ENCODE measurements at places on chromosomes 6 and 20.

DNA sequence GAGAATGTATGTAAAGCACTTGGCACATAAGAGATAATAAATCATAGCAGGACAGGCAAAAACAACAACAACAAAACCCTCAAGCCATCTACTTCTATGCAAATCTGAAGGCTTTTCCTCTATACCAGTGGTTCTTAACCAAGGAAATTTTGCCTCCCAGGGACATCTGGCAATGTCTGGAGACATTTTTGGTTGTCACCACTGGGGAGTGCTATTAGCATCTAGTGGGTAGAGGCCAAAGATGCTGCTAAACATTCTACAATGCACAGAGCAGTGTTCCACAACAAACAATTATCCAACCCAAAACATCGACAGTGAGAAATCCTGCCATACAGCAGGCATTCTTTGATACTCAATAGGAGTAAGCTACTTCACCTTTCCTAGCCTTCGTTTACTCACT, 28.2 kb downstream of the NDRG3 start:
- DNase-seq = no peak

DNA sequence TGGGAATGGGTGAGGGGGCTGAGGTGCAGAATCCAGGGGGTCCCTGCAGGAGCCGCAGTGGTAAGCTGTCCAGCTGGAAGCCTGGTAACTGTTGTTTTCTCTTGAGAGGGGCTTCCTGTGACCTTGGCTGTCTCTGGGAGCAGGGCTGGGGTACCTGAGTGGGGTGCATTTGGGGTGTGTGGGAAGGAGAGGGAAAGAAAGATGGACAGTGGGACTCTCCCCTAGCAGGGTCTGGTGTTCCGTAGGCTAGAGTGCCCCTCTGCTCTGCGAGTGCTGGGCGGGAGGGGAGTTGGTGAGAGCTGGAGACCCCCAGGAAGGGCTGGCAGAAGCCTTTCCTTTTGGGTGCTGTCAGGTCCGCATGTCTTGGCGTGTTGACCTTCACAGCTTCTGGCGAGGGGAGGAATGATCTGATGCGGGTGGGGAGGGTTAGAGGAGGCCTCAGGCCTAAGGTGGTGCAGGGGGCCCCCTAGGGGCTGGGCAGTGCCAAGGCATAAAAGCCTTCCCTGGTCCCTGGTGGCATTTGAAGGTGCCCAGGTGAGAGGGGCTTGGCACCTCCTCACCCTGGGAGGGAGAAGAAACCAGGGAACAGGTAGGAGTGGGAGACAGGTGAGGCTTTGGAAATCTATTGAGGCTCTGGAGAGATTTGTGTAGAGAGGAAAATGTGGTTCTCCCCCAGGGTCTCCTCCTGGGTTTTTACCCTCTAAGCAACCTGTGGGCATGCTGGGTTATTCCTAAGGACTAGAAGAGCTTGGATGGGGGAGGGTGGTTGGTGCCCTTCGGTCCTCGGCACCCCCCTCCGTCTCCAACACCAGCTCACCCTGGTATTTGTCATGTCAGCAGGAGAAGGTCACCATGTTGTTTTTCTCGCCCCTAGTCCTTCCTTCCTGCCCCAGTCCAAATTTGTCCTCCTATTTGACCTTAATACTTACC, 3.3 kb downstream of the VEGFA start:
- peak; percentile 67 for DNase-seq

GRCh38 chr20:47411161-47411560, 54.7 kb upstream of the ZMYND8 start:
- no peak for DNase-seq

- no peak for DNase-seq
Observed at GRCh38 chr6:63897459-63897858, 261.9 kb downstream of the PHF3 start.

- no peak for DNase-seq
Observed at GRCh38 chr20:48897305-48898010, 24.1 kb upstream of the ARFGEF2 start.

DNA sequence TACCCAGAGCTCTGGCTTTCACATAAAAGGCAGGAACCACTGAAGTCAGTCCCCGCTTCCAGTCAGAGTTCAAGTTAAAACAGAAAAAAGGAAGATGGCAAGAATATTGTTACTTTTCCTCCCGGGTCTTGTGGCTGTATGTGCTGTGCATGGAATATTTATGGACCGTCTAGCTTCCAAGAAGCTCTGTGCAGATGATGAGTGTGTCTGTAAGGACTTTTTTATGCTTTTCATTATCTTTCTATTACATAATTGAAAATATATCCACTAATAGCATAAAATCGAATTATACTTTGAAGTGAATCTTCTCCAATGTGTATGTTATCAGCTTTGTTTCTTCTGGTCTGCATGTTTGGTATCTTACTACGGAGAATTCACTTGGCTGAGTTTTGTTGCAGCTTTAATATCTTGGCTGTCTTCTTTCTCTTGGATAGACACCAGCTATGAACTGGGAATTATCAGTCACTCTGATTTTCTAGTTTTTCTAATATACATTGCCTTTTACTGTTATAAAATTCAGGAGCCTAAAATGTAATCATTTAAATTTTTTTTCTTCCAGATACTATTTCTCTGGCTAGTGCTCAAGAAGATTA, at the start of gene OTOR:
Gene OTOR, plus strand, starts transcription at position 51 of the 593 bp plus-strand sequence. Its CDS starts 44 bp downstream, at position 95.
- no peak for DNase-seq

DNA sequence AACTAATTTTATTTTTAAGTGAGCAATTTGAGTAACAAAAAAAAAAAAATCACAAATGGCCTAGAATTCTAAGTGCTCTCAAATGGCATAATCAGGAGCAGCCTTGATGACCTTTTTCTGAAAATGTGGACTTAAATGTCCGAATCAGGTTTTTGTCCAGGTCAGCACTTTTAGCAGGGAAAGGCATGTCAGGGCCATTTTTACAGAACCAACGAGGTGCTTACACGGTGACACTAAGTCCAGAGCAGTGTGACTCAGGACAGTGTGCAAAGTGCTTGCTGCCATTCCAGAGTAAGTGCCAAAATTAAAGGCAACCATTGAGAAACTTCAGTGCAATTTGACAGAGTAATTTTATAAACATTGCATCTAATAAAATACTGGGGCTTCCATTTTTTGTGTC, 127.8 kb downstream of the KIF16B start:
- no peak for DNase-seq

GRCh38 chr6:148311966-148312669, 30.5 kb upstream of the SASH1 start:
- DNase-seq = no peak

Measured in stimulated activated CD4-positive, alpha-beta T cell treated with anti-CD3 and anti-CD28 coated beads, Interleukin-2, amount 100 ng/mL, for 24 hours (primary cell).